Astrocyte of the hippocampus (primary cell): ENCODE measurements at places on chromosomes 4 and X.

DNA sequence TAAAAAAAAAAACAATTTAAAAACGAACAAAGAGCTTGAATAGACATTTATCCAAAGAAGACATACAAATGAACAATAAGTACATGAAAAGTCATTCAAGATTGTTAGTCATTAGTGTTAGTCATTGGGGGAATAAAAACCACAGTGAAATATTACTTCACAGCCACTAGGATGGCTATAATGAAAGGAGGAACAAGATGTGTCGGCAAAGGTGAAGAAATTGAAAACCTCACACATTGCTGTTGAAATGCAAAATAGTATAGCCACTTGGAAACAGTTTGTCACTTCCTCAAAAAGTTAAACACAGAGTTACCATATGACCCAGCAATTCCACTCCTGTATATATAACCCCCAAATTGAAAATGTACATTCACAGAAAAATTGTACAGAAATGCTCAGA lies 45.2 kb upstream of the SLC39A8 start:
- DNase-seq, result peak; percentile 56

GRCh38 chr4:55004831-55005230 lies 120.6 kb downstream of the KDR start:
- DNase-seq, result peak; percentile 92

DNA sequence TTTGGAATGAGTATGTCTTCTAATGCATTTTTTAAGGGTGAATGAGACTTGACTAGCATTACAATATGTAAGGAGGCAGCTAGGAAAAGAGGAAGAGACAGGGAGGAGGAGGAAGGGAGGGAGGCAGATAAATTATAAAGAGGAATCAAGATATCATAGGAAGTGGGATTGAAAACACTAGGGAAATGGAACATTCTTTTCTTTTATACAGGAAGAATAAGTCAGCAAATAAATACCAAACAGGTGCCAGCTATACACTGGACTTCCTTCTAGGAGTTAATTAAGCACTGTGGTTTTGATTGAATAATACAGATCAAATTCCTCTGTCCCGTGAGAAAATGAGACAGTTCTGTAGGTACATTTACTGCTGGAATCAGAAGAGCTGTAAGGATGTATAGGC lies 78.6 kb downstream of the PACRGL start:
- DNase-seq, result no peak

DNA sequence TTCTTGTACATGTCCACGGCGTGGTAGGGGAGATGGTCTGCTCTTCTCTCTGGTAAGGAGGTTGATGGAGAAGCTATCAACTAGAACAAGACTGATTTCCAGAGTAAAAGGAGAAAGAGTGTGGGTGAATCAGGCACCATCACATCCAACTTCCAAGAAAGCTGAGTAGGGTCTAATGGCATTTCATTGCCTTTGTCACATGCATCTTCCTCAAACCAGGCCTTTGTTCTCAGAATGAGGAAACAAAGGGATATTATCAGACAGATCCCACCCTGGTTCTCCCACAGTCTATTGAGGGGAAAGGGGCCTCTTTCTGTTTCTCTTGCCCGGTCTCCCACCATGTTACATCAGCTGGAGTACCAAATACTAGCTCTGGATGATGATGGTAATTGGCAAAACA lies 160.2 kb upstream of the RBPJ start:
- no peak for DNase-seq

- DNase-seq, result no peak
Observed at GRCh38 chr4:163565226-163566135, 71.0 kb downstream of the TMA16 start.

DNA sequence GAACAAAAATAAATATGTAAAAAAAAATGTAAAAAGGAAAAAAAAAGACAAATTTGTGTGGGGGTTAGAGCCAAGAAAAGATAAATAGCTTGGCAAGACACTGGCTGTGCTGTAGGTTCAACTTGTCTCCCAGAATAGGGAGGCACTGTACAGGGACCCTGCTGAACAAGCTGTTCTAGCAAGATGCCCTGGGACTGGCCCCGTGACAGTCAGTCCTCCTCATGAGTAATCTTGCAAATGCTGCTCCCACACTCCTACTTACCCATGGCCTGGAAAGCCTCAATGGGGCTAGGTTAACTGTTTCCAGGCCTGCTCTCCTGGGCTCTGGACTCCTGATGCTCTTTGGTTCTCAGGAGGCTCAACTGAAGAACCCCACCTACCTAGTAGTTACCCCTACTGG lies 106.8 kb downstream of the ATG4A start:
- DNase-seq, result no peak

DNA sequence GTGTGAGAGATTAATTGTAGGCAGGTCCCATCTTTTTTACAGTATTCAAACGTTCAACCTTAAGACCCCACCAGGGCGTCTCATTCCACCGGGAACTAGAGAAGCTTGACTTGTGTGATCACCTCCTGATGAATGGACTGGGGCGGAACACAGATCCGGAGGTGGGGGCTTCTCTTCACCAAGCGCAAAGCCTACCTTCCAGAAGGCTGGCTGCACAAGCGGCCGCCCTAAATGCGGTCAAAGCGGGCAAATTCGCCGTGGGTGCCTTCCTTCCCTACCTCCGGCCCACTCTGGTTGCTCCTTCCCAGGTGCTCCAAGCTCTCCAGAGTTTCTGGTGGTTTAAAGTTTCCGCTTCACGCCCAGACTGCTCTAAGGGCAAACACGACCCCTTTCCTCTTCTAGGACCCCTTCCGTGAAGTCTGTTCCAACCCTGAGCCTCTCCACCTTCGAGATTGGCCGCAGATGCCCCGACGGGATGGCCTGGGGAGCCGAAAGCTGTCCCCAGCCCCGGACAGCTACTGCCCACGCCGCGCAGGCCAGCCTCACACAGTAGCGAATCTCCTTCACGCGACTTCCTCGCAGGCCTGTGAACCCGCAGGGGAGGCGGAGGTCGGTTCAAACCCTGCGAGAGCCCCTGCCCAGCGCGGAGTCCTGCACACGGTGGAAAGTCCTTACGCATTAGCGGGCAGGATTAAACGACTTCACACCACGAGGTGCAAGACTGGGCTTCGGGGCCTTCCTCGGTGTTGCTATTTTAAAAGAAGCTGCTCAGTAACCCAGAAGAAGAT lies 1.6 kb upstream of the WWC2 start:
- DNase-seq, result no peak

DNA sequence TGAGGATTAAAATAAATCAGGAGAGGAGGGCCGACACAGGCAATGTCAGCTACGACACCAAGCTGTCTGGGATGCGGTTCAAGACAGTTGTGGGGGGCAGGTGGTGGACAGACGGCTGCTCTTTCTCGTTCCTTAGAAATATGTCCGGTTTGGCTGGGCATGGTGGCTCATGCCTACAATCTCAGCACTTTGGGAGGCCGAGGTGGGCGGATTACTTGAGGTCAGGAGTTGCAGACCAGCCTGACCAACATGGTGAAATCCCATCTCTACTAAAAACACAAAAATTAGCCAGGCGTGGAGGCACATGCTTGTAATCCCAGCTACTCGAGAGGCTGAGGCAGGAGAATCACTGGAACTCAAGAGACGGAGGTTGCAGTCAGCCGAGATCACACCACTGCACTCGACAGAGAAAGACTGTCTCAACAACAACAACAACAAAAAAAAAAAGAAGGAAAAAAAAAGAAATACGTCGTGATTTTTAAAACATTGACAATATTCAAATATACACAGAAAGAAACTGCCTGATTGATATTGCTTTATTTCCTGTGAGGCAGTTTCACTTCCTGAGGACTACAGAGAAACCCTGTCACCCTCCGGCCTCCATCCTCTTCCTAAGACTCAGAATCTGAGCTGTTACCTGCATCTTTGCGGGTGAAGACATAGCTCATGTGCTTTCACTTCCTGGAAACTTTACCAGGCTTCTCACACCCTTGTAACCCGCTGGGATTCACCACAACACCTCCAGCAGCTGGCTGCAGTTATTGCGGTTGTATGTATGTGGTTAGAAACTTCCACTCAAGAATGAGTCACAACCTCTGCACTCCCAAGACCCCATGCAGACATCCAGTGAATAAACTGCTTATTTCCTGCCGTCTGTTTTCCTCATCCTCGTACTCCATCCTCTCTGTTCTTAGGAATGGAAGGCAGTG lies 63.8 kb upstream of the STS start:
- peak; percentile 95 for DNase-seq

DNA sequence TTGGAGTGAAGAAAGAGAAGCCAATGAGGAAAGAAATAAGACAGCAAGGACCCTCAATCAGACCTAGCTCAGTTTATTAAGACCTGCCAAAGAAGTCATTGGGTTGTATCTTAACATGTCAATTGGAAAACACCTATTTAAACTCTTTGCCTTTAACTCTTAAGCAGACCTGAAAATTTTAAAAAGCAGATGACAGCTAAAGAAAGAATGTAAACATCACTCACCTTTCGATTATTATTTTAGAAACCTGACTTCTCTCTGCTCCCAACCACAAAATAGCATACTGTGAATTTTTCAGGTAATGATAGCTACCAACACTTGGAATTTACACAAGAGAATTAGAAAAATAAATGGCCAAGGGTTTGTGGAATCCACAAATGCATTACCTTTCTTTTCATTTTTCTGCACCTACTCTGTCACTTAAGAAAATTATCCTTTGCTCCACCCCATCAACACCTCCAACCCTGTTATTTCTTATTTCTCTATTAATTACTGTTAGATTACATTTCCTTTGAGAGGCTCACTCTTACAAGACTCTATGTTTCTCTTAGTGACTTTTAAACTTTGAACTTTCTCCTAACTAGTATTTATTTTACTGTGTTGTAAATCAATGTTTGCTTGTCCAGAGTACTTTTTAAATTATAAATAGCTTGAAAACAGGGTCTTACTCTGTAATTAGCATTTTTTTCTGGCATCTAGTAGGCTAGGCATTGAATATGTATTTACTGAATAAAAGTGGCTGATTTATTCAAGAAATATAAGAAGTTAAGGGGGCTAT lies 765 bp upstream of the SULT1E1 start:
- DNase-seq, result no peak

DNA sequence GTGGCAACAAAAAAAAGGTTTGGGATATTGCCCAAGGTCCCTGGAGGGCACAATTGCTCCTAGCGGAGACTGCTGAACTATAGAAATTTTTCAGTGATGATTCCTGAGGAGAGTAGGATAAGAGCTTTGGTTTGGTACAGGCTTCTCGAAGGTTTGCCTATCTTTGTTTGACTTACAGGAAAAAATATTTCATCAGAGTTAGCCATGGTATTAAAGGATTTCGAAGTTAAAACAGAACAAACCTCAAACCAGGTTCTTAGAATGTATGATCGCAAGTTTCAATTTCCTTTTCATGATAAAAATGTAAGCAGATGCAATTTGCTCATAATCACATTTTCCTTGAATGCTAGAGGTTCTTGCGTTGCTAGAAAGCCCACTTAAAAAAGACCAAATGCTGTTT lies 1.7 kb downstream of the EGFL6 start:
- DNase-seq, result no peak

GRCh38 chr4:54940996-54941865 lies 184.2 kb downstream of the KDR start:
- DNase-seq, result no peak

GRCh38 chr4:80142394-80143306 lies 54.7 kb upstream of the PRDM8 start:
- DNase-seq, result no peak

- DNase-seq, result peak; percentile 8
Observed at GRCh38 chr4:170497112-170497511, 407.4 kb upstream of the AADAT start.

- DNase-seq, result no peak
Observed at GRCh38 chr4:183544109-183544508, 39.3 kb downstream of the ING2 start.

DNA sequence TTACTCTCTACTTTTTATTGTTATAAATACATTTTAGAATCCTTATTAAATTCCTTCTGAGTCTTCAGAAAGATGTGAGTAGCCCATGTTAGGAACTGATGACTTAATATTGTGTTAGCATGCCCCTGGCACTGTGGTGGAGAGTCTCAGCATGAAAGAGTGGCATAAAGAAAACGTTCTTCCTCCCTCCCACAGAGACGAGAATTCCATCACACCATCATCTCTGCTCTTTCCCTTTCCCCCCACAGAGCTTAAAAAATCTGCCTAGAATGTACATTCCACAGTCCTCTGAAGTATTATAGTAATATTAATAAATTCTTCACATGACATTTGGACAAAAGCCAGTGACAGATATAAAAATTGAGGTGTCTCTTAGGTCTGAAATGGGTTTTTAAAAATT lies 117.8 kb upstream of the DKK2 start:
- no peak for DNase-seq

- no peak for DNase-seq
Observed at GRCh38 chrX:48936429-48937053, 17.7 kb upstream of the PIM2 start.

- no peak for DNase-seq
Observed at GRCh38 chr4:136400829-136401228, 1131.5 kb downstream of the PCDH18 start.

- no peak for DNase-seq
Observed at GRCh38 chr4:12987284-12987683, 496.9 kb downstream of the RAB28 start.

DNA sequence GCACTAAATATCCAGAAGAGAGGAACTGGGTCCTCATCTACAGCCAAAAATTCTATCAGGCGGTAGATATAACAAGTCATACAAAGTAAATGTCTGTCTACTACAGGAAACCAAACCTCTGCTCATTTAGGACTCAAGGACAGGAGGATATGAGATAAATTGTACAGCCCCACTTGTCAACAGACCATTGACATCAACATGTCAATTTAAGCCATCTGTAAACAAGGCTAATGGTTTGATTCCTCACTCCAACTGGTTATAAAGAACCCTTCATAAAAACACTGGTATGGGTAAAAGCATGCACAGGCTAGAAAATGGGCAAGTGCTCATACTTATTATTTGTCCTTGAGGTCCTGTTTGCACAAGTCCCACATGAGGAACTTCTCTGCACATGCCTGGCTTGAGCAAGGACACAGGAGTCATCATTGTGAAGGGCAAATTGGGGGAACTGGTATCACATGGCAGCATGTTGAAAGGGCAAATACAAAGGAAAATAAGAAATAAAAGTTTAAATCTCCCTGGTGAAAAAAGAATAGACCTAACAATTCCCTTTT lies 13.2 kb downstream of the RTL8B start:
- no peak for DNase-seq

GRCh38 chrX:69216446-69216845 lies 51.2 kb upstream of the PJA1 start:
- DNase-seq, result no peak

- DNase-seq, result peak; percentile 39
Observed at GRCh38 chr4:84916227-84916626, 50.3 kb downstream of the WDFY3 start.

GRCh38 chr4:3276986-3277385 lies 15.8 kb upstream of the RGS12 start:
- DNase-seq, result peak; percentile 90

DNA sequence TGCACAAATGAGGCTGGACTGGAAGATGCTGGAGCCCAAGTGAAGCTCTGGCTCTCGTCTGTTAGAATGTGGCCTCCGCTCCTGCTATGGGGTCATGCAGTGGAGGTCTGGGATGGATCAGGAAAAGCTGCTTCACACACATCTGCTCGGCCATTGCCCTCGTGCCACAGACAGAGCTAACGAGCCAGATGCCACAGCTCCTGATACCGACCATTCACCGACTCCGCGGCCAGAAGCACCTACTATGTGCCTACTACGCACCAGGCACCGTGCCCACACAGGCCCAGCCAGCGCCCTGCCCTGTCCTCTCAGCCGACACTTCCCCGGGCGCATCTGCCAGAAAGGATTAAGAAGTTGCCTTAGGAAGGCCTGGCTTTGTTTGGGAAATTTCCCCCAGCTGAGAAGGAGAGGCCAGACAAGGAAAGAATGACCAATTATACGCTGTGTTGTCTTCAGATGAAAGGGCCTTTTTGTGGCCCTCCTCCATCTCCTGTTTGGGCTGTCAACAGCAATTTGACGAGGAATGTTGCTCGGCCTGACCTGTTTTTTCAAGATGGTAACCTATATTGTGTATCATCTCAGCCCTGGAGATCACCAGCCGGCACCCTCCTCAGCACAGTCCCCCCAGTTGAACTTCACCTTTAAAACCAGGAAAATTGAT lies 34.3 kb downstream of the HMX1 start:
- DNase-seq, result no peak
